LHCN-M2 (cell line): ENCODE measurements at places on chromosomes 4 and X. TPM values are rescaled to one million over a fixed set of nuclear protein-coding genes. Genes with fewer than 3 reads are reported as not detected.
A peak's percentile ranks its signal among the peaks of the same experiment; 100 is the strongest.

The FATE1 gene
- not detected in 2 replicates for total RNA-seq

The ADAM29 gene
- total RNA-seq, result not detected in 2 replicates

GRCh38 chr4:122170775-122171174, 18.6 kb downstream of the BLTP1 start:
- no peak for DNase-seq

- peak; percentile 61 for DNase-seq
Observed at GRCh38 chrX:103376118-103376978, at the start of gene BEX3. BEX3 (plus strand) TSS chrX:103376538; CDS start chrX:103377522, 984 bp downstream.

The ANKRD50 gene
- 13.0 and 16.3 TPM in 2 replicates for total RNA-seq

DNA sequence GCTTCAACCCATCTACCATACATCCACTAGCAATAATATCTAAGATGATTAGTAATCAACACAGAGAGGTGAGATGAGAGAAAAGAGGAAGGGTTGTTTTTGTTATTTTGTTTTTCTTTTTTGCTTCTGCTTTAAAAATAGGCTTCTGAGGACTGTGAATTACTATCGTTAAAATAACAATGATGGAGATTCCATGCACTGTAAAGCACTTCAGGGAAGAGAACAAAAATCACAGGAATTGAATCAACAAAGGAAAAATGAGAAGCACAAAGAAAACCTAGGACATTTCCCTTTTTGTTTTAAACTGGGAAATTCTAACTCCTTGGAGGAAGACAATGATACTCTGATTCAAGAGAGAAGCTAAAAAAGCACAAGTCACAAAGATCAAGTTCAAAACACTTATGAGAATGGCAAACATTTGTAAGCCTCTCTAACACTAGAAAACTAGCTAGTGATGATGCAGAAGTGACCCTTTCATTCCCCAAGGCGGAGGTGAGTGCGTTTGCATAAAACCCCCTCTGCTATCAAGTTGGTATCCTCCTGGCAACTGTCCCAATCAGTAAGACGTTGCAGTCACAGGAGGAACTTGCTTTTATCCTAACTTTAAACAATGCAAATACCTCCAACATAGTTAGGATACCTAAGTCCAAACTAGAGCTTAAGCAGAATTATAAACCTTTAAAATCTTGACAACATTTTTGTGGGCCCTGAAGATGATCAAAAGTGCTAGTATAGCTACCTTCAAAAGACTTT, 308.5 kb downstream of the CAMK2D start:
- peak; percentile 67 for DNase-seq

GRCh38 chr4:4647041-4647440, 105.2 kb upstream of the STX18 start:
- DNase-seq, result peak; percentile 53

The SULT1E1 gene
- total RNA-seq, result not detected in 2 replicates

GRCh38 chrX:57964975-57965374, 54.7 kb upstream of the ZXDA start:
- peak; percentile 1 for DNase-seq
